EL (cell line): ENCODE measurements at places on chromosomes 5 and 9.

DNA sequence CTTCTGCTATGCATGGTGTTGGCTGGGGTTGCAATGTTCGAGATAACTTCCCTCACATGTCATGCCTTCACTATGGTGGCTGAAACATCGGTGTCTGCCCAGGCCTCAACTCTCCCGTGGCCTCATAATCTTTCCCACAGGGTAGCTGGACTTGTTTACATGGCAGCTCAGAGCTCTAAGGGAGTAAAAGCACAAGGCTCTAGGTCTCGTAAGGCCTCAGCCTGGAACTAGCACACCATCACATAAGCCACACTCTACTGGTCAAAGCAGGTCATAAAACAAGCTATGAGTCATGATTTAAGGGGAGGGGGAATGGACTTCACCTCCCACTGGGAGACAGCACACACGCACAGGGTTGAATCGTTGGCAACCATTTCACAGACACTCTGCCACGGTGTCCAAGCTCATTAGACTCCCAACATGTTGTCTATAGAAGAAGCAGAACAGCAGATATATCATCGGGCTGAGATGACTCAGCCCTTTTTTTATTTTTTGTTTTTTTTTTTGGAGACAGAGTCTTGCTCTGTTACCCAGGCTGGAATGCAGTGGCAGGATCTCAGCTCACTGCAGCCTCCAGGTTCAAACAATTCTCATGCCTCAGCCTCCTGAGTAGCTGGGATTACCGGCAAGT is 66.8 kb upstream of the IL17B start:
- DNase-seq, result peak; percentile 98

DNA sequence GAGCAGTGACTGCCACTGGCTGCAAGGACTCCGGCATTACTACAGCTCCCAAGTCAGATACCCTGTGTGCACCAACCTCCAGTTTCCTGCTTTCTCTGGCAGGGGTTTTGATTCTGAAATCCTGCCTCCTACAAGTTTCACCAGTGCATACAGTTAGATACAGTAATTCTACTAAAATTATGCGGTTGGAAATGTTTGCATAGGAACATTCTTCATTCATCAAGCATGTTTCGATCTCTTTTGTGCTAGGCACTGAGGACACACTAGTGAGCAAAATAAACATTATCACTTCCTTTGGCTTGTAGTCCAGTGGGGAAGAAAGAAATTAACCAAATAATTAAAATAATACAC is 152.2 kb downstream of the TMEM167A start:
- DNase-seq, result no peak

GRCh38 chr9:81759680-81760215 is 70.4 kb upstream of the TLE1 start:
- DNase-seq, result peak; percentile 88

- DNase-seq, result no peak
Observed at GRCh38 chr5:111415053-111415452, 97.3 kb downstream of the STARD4 start.

DNA sequence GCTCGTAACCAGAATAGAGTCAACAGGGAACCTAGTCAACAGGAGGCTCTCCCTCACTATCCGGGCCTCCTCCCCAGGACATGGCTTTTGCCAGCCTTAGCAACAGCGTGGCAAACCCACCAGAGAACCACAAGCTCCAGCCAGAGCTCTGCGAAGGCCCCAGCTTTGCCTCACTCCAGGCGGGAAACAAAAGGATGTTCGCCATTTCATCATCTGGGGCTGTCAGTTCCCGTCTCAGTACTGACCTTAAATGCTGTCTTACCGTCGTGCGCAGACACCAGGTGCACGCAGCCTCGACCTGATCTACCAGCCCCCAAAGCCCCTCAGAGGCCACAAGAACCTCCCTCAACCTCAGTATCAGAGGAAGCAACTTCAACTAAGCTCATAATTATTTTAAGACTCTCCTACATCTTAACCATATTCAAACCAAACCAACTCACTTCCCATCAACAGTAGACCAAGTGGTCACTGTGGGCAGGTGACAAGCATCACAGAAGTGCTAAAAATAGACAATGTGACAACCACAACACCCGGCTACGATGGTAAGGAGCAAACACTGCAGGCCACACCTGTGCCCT is 71.4 kb downstream of the SEMA4D start:
- DNase-seq, result no peak

- peak; percentile 13 for DNase-seq
Observed at GRCh38 chr5:178793151-178793550, 62.7 kb upstream of the ZNF354A start.

GRCh38 chr5:52838326-52839015 is 50.8 kb downstream of the ITGA1 start:
- DNase-seq, result peak; percentile 30

DNA sequence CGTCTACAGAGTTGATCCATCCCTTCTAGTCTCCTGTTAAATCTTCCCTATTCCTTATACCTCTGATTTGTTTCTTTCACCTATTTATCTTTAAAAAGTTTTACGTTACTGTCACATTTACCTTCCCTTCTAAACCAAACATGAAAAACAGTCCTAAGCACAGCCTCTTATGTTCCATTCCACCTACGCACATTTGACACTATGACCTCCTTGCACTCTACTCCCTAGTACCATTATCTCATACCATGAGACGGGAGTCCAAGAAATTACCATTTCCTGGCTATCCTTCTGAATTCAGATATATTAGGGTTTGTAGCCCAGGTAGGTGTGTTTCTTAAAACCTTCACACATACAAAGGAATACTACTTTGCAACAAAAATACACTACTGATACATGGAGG is 25.1 kb downstream of the FNIP1 start:
- no peak for DNase-seq

DNA sequence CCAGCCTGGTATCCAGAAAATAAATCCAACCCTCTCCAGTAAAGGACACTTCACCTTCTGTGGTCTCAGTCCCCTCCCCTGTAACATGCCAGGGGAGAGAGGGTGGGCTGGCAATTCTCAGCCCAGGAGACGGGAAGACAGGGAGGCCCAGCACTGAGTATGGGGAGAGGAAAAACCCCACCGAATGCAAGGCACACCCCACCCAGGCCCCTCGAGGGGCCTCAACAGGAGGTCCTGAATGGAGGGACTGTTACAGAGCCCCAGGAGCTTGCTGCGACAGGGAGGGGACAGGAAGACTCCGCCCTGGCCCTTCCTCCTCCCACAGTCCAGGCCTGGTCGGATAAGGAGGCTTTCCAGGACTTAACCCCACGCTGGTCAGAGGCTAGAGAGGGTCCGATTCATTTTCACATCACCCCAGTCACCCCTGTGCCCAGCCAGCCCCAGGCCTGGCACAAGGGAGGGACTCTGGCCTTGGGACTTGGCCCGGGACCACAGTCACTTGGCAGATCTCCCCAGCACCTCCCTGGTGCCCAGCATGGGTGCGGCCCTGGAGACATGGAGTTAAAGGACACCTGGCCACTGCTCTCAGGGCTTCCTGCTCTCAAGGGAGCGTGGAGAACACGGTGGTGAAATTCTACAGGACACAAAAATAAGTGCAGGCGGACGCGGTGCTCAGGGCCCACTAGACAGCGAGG is 44.9 kb upstream of the STXBP1 start:
- peak; percentile 64 for DNase-seq

GRCh38 chr9:18596920-18597319 is 123.0 kb downstream of the ADAMTSL1 start:
- DNase-seq, result peak; percentile 73

- no peak for DNase-seq
Observed at GRCh38 chr9:91045041-91045440, 243.4 kb downstream of the SYK start.
